ENCODE measurements at places on chromosomes 4 and X. TPM values are rescaled to one million over a fixed set of nuclear protein-coding genes. Genes with fewer than 3 reads are reported as not detected.

The P2RY10 gene
- total RNA-seq: 2.2 TPM

The SHISA3 gene
- total RNA-seq: 2.1 TPM

The NUDT10 gene
- total RNA-seq: 5.6 TPM

The UBE2A gene
- total RNA-seq: 50.7 TPM

The GABRE gene
- total RNA-seq: 81.1 TPM

The MAGEA4 gene
- not detected for total RNA-seq

The BMP3 gene
- 19.1 TPM for total RNA-seq

The CT45A6 gene
- total RNA-seq: not detected

The USP46 gene
- 28.2 TPM for total RNA-seq

The BEND4 gene
- 2.1 TPM for total RNA-seq

The GSX2 gene
- total RNA-seq: not detected

The WDFY3 gene
- total RNA-seq: 174 TPM

The UGT2B15 gene
- total RNA-seq: 0.26 TPM

The TKTL1 gene
- total RNA-seq: 0.32 TPM

The CLIC2 gene
- total RNA-seq: 13.6 TPM

The CENPVL3 gene
- total RNA-seq: 0.21 TPM

The GLRA3 gene
- total RNA-seq: 0.16 TPM

DNA sequence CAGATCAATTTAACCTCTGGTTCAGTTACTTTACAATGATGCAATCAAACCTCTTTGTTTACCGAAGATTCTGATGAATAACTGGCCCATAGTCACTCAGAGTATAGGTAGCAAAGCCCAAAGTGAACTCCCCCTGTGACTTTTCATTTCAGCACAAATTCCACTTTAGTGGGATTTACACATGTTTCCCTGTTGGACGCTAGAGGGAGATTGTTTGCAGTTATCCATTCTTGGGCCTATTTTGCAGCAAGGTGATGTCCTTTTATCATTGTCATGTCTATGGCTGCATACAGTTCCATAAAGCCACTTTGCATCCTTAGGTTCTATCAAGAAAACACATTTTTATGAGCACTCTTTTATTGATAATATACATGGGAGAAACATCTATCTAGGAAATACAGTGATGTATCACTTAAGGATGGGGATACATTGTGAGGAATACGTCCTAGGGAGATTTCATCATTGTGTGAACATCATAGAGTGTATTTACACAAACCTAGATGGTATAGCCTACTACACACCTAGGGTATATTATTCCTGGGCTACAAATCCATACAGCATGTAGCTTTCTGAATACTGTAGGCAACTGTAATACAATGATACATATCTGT is 14.5 kb upstream of the DKK2 start:
- no peak for DNase-seq

- DNase-seq: no peak
These were observed 153.1 kb downstream of the NPNT start for GRCh38 chr4:106048250-106048971.

DNA sequence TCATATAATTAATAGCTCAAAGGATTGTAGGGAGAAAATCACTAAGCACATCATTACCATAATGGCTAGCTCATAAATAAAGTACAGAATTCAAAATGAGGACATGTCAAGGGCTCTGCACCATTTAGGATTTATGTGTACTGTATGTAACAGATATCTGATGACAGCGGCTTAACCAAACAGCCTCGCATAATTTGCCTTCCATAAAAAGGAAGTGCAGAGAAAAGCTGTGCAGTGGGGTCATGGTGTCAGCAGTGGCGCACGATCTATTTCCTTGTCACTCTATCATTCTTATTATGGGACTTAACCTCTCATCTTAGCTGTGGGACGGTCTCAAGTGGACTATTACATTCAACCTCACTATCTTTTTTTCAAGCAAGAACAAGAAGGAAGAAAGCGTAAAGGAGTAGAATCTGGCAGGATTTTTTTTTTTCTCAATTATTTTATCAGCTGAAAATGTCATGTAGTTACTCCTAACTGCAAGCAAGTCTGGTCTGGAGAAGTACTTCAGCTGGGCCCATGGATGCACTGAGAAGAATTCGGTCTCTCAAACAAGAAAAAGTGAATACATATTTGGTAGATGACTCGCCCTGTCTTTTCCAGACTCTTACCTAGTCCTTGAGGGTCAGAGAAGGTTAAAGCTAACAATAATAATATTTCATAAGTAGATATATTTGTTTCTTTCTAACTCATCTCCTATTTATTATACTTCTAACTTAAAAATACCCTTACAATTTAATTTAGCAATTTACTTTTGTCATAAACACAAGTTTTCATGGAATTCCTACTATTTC is 94.6 kb downstream of the COX18 start:
- DNase-seq: no peak

GRCh38 chr4:151717314-151717713 is 43.5 kb downstream of the GATB start:
- no peak for DNase-seq

GRCh38 chr4:127606823-127607222 is 25.9 kb upstream of the INTU start:
- DNase-seq: no peak

GRCh38 chr4:40557736-40558135 is 71.9 kb downstream of the RBM47 start:
- DNase-seq: no peak

DNA sequence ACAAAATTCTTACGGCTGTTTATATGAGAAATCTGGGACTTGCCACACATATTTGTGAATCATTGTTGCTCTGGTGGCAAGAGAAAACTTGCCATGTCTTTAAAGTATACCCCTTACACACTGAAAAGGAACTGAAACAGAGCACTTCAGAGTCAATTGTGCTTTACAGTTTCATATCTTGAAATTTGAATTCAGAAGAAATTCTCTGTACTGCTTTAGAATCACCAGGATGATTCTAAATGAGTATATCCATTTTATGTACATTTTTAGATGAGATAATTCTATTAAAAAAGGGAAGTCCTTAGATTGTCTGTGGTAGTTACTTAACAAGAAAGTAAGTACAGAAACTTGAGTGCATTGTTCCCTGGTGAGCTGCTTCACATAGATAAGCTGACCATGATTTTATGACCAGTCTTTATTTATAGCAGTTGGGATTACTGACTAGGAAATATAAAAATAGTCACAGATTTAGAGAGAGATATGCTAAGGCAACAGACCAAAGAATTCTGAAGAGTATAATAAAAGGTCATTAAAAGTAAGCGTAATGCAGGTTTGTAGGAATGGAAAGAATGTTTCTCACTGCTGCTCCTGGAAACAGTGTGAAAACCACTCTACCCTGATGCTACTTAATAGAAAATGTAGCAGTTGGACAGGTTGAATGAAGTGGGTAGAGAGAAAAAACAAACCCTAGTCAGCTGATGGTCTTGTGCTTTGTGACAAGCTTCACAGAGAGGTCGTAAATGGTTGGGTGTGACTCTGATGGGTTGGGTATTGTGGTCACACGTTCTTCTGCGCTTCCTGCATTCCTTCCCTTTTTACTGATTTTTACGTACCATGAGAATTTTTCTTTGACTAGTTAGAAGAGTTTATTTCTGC is 41.0 kb downstream of the FNIP2 start:
- DNase-seq: peak; percentile 74

GRCh38 chr4:84924434-84924833 is 42.1 kb downstream of the WDFY3 start:
- DNase-seq: peak; percentile 31

GRCh38 chr4:188091-188490 is 63.8 kb downstream of the ZNF718 start:
- DNase-seq: no peak

- no peak for DNase-seq
These were observed 17.2 kb upstream of the IGFBP7 start for GRCh38 chr4:57127361-57127760.

DNA sequence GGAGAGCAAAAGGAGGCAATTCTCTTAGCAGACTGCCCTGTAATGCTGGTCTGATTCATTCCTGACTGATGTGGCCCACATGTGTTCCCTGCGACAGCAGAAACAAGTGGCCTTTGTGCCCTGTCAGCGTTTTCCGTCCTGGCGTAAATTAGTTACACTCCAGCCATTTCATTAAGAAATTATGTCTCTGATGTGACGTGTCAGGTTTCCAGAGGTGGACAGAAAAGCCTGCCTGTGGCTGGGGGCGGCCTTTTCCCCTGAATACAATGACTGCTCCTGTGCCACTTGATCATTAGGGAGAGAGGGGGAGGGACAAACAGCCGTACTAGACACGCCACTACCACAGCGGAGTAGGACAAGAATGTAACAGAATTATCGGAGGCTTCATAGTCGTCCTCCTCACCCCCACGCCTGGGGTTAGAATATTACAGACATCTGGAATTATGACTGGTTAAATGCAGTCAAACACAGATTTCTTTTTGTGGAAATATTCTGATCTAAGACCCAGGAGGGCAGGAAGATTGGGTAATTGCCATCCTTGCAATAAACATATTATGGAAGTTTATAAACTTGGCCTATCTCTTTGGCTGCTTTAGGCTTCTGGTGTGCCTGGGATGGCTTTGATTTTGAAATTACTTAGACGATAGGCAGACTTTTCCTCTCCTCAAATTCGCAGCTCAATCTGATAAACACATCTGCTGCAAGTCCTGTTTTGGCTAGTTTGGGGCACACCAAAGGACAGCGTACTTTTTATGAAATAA is 146.2 kb upstream of the BCOR start:
- DNase-seq: no peak

GRCh38 chrX:136473663-136474062 is 14.1 kb upstream of the BRS3 start:
- no peak for DNase-seq

GRCh38 chrX:21176921-21177571 is 197.2 kb upstream of the CNKSR2 start:
- DNase-seq: no peak

DNA sequence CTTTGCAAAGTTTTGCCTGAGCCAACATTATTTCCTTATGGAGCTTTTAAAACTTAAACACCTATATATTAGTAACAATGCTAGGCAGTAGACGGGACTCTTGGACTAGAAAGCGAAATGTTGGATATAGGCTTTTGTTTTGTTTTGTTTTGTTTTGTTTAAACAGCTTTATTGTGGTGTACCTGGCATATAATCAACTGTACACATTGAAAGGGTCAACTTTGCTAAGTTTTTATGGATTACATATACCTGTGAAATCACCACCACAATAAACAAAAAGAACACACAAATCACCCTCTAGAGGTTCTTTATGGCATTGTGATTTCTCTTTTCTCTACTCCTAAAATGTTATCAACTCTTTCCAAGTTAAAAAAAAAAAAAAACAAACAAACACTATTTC is 184.9 kb upstream of the LNX1 start:
- no peak for DNase-seq

DNA sequence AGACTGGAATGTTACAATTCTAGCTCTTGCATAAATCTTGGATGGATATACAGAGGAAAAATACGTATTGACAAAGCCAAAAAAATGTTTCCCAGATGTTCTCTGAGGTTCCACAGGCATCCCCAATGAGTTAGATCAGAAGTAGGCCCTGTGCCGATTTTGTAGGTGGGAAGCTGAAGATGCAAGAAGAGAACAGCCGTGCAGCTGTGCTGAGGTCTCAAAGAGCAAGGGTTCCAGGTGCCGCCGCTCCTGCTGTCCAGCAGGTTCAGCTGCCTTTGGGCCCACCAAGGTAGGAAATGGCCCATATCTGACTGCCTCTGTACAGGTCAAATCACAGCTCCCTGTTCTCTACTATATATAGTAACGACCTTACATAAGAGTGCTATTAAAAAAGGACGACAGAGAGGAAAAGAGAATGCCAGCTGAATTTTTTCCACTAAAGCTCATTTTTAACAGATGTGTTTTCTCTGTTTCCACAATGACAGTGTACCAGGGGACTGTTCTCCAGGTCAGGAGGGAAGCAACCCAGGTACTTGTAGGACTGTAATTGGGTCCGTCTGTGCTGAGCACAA is 155.6 kb downstream of the CBR4 start:
- no peak for DNase-seq

DNA sequence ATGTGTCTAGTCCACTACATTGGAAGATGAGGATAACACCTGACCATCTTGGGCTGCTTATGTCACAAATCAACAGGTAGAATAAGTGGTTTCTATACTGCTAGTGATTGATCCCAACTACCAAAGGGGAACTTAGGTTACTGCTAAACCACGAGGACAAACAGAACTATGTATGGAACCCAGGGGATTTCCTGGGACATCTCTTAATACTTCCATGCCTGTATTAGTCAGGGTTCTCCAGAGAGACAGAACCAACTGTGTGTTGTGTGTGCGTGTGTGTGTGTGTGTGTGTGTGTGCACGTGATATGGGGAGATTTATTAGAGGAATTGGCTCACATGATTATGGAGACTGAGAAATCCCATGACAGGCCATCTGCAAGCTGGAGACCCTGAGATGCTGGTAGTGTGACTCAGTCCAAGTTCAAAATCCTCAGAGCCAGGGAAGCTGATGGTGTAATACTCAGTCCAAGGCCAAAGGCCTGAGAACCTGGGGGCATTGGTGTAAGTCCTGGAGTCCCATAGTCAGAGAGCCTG is 16.2 kb upstream of the AFF1 start:
- no peak for DNase-seq

GRCh38 chrX:35442421-35442820 is 355.7 kb upstream of the MAGEB16 start:
- DNase-seq: no peak

GRCh38 chr4:139822391-139822790 is 156.8 kb downstream of the MGST2 start:
- DNase-seq: no peak

DNA sequence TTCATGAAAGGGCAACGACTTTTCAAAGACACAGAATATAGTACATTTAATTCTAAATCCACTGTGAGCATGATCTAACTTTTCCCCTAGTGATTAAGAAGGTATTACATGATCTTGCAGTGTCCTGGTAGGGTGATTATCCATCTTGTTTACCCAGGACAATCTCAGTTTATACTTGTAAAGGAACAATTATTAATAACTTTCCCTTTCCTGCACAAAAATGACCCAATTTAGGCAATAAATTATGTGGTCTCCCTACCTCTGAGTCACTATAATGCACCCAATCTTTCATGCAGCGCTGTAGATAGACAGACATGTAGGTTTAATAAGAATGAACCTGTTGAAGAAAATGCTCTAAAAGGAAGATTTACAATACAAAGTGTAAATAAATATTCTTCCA is 22.7 kb downstream of the UNC5C start:
- DNase-seq: no peak

DNA sequence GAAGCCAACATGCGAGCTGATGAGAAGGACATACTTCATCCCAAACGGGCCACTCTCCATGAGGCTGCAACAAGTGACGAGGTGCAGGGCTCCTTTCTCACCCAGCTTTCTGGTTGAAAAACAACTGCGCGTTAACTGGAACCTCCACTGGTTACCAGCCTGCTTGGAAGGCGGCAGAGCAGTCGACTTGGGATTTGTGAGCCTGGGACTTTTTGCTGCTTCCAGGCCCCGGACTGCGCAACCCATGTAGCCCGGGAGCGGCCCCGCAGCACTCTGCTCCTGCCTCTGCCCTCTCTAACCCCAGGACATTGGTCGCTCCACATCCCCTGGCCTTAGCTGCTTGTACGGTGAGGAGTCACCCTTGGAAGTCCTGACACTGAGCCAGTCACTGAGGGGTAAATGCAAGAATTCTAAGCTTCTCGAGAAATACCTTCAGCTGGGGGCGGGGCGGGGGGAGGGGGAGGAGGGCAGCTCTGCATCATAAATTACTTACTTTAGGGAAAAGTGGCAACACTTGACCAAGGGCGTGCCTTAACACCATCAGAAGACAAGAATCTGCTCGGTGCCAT is 72.7 kb downstream of the MTMR1 start:
- no peak for DNase-seq
